ENCODE measurements at places on chromosomes 12 and 14.

GRCh38 chr12:98724384-98725155 is 79.5 kb downstream of the APAF1 start:
- no peaks in the 10 kb centered on the region for H3K27me3 ChIP-seq
- no peak overlapping the region for H3K27ac ChIP-seq
- peaks cover 6% of the 10 kb centered on the region for H3K4me1 ChIP-seq
- peak; percentile 37 for DNase-seq
- peaks cover 23% of the 10 kb centered on the region for H3K36me3 ChIP-seq

GRCh38 chr14:95104911-95105310 is 52.4 kb downstream of the DICER1 start:
- H3K4me3 ChIP-seq: no peak overlapping the region
- H3K4me1 ChIP-seq: no peaks in the 10 kb centered on the region
- H3K36me3 ChIP-seq: peaks cover 46% of the 10 kb centered on the region
- H3K27ac ChIP-seq: no peak overlapping the region
- H3K27me3 ChIP-seq: no peaks in the 10 kb centered on the region

DNA sequence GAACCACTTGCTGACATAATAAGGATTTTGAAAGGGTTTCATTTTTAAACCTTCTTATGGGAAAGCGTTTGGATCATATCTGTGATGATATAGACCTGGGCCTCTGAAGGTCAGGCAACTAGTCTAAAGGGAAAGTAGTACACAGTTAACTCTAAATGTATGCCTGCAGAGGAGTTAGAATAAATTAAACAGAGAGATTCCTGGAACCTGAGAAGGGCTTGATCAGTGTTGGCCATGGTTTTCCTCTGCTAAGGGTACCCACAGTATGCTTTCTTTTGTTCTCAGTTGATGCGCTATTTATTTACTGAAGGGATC is 14.4 kb upstream of the POLR3B start:
- H3K4me1 ChIP-seq: peaks cover 3% of the 10 kb centered on the region
- DNase-seq: no peak
- peaks cover 4% of the 10 kb centered on the region for H3K36me3 ChIP-seq
- H3K4me3 ChIP-seq: peak overlapping the region; percentile 15
- H3K27ac ChIP-seq: no peak overlapping the region
- H3K27me3 ChIP-seq: no peaks in the 10 kb centered on the region

DNA sequence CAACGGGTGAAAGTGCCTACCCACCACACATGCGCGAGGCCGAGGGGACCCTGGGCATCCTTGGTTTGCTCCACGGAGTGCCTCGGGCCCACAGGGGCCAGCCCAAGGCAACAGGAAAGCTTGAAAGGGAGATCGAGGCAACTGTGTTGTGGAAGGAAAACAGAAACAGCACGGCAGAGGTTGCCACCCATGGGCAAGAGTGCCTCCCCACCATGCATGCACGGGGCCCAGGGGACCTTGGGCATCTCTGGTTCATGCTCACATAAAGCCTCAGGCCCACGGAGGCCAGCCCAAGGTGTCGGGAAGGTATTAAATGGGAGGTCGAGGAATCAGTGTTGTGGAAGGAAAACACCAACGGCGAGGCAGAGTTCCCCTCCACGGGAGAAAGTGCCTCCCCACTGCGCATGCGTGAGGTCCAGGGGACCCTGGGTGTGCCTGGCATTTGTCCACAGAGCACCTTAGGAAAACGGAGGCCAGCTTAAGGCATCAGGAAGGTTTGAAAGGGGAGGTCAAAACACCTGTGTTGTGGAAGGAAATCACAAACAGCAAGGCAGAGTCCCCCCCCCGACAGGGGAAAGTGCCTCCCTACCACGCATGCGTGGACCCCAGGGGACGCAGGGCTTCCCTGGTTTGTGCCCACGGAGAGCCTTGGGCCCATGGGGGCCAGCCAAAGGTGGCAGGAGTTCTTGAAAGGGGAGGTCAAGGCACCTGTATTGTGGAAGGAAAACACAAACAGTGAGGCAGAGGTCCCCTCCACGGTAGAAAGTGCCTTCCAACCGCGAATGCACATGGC is 367.3 kb downstream of the ALG10 start:
- no peaks in the 10 kb centered on the region for H3K4me1 ChIP-seq
- no peak for DNase-seq
- no peak overlapping the region for H3K4me3 ChIP-seq
- H3K27me3 ChIP-seq: no peaks in the 10 kb centered on the region
- H3K27ac ChIP-seq: no peak overlapping the region

- peaks cover 22% of the 10 kb centered on the region for H3K4me1 ChIP-seq
- H3K4me3 ChIP-seq: peak within 1 kb of the TSS; percentile 94
- H3K36me3 ChIP-seq: peaks cover 8% of the 10 kb centered on the region
- H3K27me3 ChIP-seq: no peaks in the 10 kb centered on the region
- peak within 1 kb of the TSS; percentile 97 for H3K27ac ChIP-seq
Observed at GRCh38 chr14:52068615-52069306, at the start of gene NID2. NID2 (minus strand) TSS chr14:52069059; CDS start chr14:52068994, 65 bp downstream.

DNA sequence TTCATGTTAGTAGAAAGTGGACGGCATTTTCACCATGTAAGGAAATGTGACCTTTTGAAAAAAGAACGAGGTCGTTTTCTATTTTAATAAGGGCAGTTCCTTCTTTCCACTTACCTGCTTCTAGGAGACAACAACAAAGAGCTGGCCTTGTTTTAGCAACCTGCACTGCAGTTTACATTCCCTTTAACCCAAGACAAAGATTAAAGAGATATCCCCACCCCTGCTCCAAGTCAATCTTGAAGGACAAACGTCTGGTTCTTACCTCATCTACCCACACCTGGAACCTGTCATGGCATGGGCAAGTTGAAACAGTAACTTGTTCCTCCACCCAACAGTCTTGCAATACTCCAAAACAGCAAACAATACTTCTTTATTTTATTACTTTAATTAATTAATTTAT is 32.7 kb downstream of the ZCCHC8 start:
- no peak for DNase-seq
- peaks cover 4% of the 10 kb centered on the region for H3K36me3 ChIP-seq
- H3K27ac ChIP-seq: no peak overlapping the region
- H3K4me3 ChIP-seq: no peak overlapping the region

DNA sequence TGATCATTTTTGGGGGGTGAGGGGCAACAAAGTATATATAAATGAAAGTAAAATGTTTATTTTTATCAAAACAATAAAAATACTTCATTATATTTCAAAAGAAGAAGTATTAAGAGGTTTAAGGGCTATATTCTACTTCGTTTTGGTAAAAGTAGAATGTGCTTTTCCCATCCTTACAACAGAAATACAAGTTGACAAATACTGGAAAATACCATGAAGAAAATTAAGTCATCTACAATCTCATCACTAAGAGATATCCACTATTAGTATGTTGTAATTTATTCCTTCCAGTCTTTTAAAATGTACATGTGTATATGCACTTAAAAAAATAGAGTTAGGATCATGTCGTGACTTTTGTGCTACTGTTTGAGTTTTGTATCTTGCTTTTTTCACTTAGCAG is 92.8 kb downstream of the PCNX1 start:
- H3K27me3 ChIP-seq: no peaks in the 10 kb centered on the region
- DNase-seq: no peak
- peaks cover 5% of the 10 kb centered on the region for H3K4me1 ChIP-seq
- H3K27ac ChIP-seq: no peak overlapping the region
- H3K4me3 ChIP-seq: no peak overlapping the region

GRCh38 chr12:26701604-26702215 is 131.3 kb downstream of the ITPR2 start:
- H3K36me3 ChIP-seq: no peaks in the 10 kb centered on the region
- H3K4me3 ChIP-seq: no peak overlapping the region
- peak; percentile 70 for DNase-seq
- no peak overlapping the region for H3K27ac ChIP-seq
- no peaks in the 10 kb centered on the region for H3K27me3 ChIP-seq

DNA sequence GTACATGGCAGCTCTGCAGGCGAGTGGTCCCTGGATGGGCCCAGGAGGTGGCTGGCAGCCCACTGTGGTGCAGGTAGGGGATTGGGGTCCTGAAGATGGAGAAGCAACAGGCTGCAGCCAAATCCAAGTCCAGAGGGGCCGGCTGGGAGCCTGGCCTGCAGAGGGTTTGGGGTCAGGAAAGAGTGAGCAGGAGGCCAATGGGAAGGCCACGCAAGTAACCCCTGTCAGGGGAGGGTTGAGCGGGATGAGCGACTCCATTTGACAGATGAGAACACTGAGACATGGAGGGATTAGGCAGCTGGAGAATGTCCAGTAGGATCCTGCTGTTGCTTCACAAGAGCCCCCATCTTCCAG is 136.0 kb downstream of the BCL11B start:
- H3K27me3 ChIP-seq: no peaks in the 10 kb centered on the region
- H3K4me1 ChIP-seq: no peaks in the 10 kb centered on the region
- no peak overlapping the region for H3K27ac ChIP-seq

- no peak for DNase-seq
- H3K27ac ChIP-seq: no peak overlapping the region
- no peaks in the 10 kb centered on the region for H3K36me3 ChIP-seq
- H3K27me3 ChIP-seq: no peaks in the 10 kb centered on the region
- H3K4me1 ChIP-seq: no peaks in the 10 kb centered on the region
Observed at GRCh38 chr12:68118096-68118755, 41.3 kb downstream of the IFNG start.

DNA sequence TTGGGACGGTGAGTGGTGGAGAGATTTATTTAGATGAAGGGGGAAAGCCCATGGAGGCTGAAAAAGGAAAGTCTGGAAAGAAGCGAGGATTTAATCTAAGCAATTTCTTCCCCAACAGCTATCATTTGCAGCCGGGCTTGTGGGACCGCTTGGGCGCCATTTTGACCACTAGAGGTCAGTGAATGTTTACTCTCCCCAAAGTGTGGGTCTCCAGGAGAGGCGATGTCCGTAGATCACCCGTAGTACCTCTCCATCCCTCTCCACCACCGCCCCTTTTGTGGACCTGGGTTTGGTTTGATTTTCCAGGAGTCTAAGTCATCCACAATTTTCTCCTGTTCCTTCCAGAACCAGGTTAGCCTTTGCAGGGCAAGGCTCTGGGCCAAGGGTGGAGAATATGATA is 91.2 kb upstream of the PARP11 start:
- H3K4me3 ChIP-seq: no peak overlapping the region
- no peaks in the 10 kb centered on the region for H3K27me3 ChIP-seq
- DNase-seq: no peak
- H3K4me1 ChIP-seq: no peaks in the 10 kb centered on the region
- no peaks in the 10 kb centered on the region for H3K36me3 ChIP-seq

DNA sequence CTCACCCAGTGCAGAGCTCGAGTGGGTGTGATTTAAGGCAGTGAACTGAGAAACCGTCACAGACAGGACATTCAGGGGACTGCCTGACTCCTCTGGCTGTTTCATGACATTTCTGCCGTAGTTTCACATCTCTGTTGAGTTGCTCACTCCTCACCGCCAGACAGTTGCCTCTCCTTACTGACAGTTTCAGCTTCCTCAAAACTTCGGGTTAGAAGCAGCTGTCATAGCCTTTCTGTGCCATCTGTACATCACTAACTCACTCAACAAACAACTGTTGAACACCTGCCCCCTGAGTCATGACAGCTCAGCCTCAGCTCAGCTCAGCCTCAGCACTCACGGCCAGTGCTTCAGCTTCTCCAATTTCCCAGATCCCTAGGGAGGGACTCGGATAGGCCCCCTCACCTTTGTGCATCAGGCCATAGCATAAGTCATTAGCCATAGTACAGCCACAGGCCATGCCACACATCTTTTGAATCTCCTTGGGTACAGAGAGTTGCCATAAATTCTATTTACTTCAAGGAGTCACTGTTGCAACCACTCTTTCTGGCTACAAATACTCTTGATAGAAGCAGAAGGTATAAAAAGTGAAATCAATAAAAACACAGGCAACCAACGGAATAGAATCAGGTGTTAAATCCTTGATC is 6.2 kb upstream of the SLC15A4 start:
- no peak overlapping the region for H3K27ac ChIP-seq
- no peak for DNase-seq
- no peaks in the 10 kb centered on the region for H3K27me3 ChIP-seq
- H3K36me3 ChIP-seq: no peaks in the 10 kb centered on the region

DNA sequence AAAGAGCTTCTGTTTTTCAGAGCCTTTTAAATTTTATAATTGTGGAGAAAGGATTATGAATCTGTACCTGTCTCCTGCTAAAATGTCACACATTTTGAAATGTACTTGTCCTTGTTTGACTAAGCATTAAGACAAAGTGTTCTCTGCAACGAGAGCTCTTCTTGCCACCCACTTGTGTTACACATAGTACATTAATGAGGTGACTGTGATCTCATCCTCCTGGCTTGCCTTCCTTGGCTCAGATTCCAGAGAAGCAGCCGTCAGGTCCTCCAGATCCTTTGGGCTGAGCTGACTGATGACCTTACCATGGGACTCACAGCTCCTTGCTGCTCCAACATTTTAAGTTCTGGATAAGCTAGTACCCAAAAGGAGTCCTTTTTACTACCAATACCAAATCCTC is 81.4 kb downstream of the BBS10 start:
- no peaks in the 10 kb centered on the region for H3K27me3 ChIP-seq
- peaks cover 11% of the 10 kb centered on the region for H3K4me1 ChIP-seq
- H3K4me3 ChIP-seq: no peak overlapping the region
- peak overlapping the region; percentile 12 for H3K27ac ChIP-seq
- no peaks in the 10 kb centered on the region for H3K36me3 ChIP-seq

GRCh38 chr12:125966641-125967040 is 901.4 kb downstream of the AACS start:
- no peak overlapping the region for H3K4me3 ChIP-seq
- H3K4me1 ChIP-seq: no peaks in the 10 kb centered on the region

- H3K4me3 ChIP-seq: no peak overlapping the region
- no peak for DNase-seq
- H3K36me3 ChIP-seq: no peaks in the 10 kb centered on the region
Observed at GRCh38 chr12:93275589-93275988, 102.1 kb upstream of the NUDT4 start.

- peak overlapping the region; percentile 90 for H3K27ac ChIP-seq
- peak; percentile 55 for DNase-seq
- no peaks in the 10 kb centered on the region for H3K36me3 ChIP-seq
Observed at GRCh38 chr12:57890191-57891115, 43.9 kb upstream of the CTDSP2 start.

- H3K36me3 ChIP-seq: peaks cover 10% of the 10 kb centered on the region
- no peaks in the 10 kb centered on the region for H3K4me1 ChIP-seq
- no peaks in the 10 kb centered on the region for H3K27me3 ChIP-seq
- no peak overlapping the region for H3K4me3 ChIP-seq
- peak; percentile 15 for DNase-seq
Observed at GRCh38 chr12:122547330-122547729, 20.3 kb downstream of the KNTC1 start.

DNA sequence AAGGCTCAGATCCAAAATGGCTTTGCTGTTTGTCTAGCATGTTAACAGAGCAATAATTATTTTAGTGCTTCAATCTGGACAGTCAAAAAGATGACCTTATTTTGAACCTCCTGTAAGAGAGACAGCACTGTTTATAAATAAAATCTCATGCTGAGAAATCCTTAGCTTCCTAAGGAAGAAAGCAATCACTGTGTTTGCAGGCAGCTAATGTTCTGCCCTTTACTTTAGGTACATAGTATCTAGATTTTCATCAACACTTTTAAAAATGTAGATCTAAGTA is 105.3 kb downstream of the PRKD1 start:
- H3K4me1 ChIP-seq: peaks cover 8% of the 10 kb centered on the region
- H3K4me3 ChIP-seq: no peak overlapping the region
- no peaks in the 10 kb centered on the region for H3K27me3 ChIP-seq
- H3K27ac ChIP-seq: no peak overlapping the region
- peak; percentile 7 for DNase-seq

- H3K27ac ChIP-seq: no peak within 1 kb of the TSS
- H3K27me3 ChIP-seq: peaks cover 39% of the 10 kb centered on the region
- no peaks in the 10 kb centered on the region for H3K36me3 ChIP-seq
- peak within 1 kb of the TSS; percentile 11 for H3K4me3 ChIP-seq
Observed at GRCh38 chr12:113056631-113057488, at the start of gene DTX1. DTX1 (plus strand) TSS chr12:113056730; CDS start chr12:113058193, 1,463 bp downstream.
